ENCODE measurements at places on chromosomes 3 and 15.

GRCh38 chr3:130760922-130761321 lies 14.3 kb upstream of the PIK3R4 start:
- no peak for DNase-seq

DNA sequence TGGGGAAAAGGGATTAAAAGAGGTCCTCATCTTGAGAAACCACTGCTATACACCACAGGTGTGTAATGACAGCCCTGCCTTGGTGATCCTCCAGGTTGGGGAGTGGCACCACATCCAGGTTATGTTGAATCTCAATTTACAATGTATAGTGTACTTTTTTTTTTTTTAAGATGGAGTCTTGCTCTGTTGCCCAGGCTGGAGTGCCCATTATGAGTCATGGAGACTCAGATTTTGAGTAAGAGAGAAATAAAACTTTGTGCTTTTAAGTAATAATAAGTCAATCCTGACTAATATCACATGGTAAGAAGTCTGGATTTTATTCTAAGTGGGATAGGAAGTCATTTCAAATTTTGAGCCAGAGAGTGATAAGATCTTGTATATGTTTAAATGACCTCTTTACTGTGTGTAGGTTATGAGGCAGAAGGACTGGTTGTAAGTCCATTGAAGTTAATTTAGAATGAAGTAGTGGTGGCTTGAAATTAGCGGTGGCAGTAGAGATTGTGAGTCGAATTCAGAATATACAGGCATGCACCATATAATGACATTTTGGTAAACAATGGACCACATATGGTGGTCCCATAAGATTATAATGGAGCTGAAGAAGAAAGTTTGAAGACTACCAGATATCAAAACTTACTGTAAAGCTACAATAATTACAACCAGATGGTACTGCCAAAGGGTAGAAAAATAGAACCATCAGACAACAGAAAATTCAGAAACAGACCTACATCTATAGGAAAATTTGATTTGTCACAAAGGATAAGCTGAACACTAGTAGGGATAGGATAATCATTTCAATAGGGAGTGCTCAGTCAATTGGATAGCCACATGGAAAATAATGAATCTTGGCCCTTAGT lies 20.7 kb downstream of the POPDC2 start:
- DNase-seq: no peak

DNA sequence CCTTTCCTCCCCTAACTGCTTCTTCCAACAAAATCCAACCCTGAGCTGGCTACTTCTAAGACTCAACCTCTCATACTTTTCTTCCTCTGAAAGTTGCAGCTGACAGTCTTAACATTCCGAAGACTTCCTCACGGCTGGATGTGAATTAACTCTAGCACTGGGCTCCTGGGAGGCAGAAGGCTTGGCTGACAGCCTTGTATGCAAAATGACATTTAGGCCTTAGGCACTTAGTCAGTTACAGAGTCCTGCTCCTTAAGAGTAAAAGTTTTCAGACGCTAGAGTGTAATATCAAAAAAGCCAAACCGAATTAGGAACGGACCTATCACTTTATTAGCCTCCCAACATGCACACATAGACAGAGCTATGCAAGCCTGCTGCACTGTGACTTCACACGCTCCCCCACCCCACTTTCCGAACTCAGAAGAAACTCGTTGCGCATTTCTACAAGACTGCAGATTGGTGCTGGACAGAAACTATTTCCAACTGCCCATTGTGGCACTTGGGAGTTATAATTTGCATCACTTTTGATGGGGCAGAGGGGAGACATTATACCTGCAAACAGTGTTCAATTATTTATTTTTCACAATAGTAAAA lies 15.5 kb upstream of the ANXA2 start:
- no peak for DNase-seq

DNA sequence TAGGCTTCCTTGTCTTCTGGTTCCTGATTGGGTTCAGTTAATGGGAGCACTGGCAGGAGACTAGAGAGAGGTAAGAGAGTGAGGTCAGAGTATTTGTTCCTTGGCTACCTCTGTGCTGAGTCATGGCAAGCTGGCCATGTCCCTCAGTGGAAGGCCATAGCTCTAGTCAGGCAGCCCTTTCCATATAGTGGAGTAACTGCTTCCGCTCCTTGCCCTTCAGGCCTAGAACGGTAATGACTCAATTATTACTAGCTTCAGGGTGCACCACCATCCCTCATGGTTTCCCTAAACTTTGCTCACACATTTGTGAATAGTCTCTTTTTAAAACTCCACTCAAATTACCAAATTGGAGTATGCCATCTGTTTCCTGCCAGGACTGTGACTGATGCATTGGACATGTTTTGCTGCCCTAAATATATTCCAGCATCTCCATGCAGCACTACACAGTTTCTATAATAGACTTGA lies 10.5 kb upstream of the ANO10 start:
- no peak for DNase-seq

DNA sequence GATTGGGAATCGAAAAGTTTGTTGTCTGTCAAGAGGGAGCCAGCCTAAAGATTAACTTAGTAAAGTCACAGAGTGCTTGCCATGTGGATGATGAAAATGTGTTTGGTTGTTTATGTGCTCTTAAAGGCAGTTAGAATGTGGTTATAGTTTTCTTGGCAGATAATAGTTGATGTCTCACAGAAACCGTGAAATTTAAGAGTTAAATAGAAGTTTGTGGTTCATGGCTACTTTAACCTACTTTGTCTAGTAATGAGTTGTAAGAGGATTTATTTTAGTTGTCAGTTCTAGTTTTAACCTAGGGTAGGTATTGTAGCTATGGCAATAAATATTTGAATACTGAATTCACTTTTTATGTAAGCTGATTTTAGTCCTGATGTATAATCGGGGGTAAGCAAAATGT lies 36.4 kb upstream of the EIF3J start:
- no peak for DNase-seq

DNA sequence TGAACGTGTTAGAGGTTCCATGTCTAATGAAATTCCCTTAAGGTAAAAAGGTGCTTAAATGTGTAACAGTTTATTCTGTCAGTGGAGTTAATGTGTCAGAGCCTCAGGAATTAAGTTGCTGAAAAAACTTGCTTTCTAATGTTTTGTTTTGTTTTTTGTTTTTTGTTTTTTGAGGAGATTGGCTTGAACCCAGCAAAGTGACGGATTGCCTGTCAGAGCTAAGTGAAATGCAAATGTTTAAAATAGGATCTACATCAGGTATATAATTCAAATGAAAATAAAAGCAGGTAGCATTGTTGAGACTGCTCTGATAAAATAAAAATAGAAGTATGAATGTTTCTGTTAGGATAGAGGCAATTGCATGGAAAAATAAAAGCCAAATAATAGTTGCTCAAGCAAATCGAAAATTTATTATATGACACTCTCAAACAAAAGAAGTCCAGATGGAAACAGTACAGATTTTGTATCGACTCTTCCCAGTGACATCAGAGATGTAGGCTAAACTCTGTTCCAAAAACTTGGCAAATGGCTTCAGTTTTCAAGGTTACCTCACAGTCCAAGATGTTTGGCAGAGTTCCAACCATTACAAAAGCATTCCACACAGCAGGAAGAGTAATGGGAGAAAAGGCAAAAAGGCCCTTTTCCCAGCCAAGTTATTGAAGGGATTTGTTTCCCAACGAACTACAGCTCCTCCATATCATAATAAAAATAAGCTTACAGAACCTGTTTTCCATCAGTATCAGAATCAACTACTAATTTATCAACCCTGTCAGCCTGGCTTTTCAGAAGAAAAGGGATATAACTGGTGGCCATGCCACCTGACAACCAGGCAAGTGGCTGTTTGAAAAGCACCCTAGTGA lies 291.0 kb downstream of the TBL1XR1 start:
- DNase-seq: no peak
